ENCODE measurements at places on chromosomes 1 and 21.

DNA sequence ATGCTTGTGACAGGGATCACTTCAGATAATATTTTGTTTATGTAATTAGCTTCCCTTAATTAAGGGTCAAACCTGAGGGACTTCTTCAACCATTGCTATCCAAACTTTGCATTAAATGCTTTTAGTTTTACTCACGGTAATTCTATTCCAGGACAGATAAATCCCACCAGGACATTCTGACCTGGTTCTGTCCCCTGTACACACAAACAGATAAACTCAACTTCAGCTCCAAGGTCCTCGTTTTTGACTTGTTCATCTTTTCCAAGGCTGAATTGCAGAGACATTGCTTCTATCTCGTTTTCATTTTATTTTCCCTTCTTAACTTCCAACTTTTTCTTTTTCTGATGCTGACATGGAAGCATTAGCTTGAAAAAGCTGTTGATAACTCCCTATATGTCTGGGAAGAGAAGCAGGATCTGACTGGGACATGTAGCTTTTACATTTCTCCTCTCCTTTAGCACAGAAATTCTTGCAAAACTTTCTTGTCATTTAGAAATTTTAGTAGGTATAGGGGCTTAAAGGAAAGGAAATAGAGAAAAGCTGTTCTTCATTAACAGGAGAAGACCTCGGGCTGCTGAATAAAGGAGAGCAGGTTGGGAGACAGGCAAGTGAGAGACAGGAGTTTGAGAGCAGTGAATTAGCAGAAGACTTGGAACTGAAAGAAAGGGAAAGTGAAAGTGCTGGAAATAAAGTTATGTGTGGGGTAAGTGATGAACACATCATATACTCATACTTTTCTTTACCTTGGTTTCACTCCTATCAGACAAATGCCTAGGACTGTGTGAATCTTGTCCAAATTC, 231.7 kb upstream of the B3GALT2 start:
- DNase-seq = peak; percentile 18

GRCh38 chr1:226875641-226876295, 5.4 kb downstream of the PSEN2 start:
- DNase-seq = peak; percentile 16

DNA sequence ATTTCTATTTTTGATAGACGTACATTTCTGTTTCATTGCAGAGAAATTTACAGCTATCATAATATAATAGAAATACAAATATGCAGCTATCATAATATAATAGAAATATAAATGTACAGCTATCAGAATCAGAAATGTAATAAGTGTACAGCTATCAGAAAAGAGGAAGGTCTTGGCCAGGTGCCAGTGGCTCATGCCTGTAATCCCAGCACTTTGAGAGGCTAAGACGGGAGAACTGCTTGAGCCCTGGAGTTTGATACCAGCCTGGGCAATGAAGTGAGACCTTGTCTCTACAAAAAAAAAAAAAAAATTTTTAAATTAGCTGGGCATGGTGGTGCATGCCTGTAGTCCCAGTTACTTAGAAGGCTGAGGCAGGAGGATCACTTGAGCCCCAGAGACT, 37.9 kb downstream of the PIGM start:
- no peak for DNase-seq

DNA sequence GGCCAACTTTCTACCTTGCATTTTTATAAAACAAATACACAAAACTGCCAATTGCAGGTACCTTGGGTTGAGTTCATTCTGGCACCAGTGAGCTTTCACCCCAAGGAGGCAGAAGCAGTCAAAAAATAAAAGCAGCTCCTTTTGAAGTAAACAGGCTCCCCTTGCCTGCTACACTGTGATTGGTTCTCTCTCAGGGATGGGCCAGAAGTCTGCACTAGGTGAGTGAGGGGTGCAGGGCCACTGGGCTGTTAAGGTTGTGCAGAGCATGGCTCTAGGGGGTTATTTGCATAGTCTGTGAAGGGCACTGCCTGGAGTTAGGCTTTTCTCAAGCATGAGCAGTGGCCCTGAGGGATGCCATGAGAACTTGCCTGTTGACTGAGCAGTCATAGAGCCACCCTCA, 39.1 kb downstream of the AKNAD1 start:
- no peak for DNase-seq

- no peak for DNase-seq
These were observed 76.0 kb upstream of the NEK2 start for GRCh38 chr1:211751438-211751837.

- no peak for DNase-seq
These were observed 2.9 kb downstream of the CD84 start for GRCh38 chr1:160576390-160576789.
